ENCODE measurements at places on chromosomes 6 and 20.

- no peak for DNase-seq
Measured at GRCh38 chr20:5265662-5265985, 51.1 kb downstream of the PROKR2 start.

DNA sequence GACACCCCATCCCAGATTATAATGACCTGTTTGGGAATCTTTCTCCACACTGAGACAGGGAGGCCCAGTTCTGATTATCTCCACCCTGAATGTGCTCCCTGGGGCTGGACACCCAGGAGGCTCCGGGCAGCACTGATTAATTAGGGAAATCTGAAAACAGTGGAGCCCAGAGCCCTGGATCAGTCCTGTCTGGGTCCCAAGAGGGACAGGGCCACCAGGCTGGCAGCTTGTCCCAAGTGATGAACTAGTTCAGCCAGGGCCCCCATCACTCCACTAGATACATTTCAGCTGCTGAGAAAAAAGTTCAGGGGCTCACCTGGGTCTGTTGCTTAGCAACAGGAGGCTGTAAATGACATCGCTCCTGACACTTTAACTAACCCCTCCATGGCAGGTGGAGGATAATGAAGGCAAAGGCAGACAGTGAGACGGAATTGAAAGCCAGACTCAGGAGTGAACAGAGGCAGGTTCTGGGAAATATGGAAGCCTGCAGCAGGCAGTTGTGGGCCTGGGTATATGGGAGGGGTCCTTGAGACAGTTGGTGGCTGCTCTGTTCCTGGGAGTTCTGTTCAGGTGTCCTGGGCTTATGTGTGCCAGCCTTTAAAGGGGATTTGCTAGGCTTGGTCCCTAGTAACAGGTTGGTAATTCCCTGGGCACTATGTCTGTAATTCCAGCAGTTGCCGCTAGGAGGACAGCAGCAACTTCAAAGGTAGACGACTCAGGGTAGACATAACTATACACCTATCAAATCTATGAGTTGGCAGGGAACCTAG, 78.3 kb upstream of the CTNNBL1 start:
- DNase-seq: no peak

DNA sequence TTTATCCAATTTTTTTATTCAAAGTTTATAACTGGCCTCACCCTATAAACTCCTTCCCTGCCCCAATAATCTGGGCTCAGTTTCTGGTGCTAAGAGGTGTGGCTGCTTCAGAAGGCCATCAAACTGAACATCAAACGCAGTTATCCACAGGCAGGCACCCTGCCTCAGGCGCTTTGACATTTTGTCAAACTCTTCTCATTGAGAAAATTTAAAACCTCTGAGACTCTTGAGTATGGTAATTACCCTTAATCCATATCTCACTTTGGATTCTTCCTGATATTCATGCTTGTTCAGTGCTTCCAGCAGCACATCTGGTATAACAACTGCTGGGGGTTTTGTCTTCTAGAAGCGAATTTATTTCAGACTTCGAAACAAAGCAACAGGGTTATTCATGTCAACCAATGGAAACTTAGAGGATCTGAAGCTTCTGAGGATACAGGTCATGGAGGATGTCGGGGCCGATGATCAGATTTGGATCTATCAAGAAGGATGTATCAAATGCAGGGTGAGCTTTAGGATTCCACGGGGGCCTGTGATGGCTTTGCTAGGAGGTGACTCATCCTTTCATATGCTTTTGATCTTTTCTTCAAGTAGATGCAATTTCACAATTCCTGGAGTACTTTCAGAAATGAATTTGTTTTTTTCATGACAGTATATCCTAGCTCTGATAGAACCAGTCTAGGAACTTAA, 68.2 kb downstream of the RTN4IP1 start:
- no peak for DNase-seq

DNA sequence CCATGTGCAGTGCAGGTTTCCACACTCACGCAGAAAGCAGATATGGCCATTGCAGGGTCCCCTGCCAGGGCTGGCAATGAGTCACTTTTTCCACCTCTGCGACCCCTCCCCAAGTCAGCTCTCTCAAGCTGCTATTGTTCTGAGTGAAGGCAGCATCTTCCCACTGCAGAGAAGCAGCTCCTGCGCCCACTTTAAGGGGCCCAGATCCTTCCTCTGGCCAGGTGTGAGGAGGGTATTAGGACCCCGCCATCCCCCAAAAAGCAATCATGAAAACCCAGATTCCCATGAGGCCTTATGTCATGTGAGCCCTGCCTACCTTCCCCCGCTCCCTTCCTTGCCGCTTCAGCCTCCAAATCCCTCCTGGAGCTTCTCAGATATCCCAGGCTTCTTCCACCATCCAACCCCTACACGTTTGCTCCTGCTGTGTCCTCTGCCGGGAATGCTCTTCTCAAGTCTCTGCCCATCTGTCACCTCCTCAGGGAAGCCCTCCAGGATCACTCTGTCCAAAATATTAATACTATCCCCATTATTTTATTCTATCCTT, 220.3 kb downstream of the NFATC2 start:
- no peak for DNase-seq

DNA sequence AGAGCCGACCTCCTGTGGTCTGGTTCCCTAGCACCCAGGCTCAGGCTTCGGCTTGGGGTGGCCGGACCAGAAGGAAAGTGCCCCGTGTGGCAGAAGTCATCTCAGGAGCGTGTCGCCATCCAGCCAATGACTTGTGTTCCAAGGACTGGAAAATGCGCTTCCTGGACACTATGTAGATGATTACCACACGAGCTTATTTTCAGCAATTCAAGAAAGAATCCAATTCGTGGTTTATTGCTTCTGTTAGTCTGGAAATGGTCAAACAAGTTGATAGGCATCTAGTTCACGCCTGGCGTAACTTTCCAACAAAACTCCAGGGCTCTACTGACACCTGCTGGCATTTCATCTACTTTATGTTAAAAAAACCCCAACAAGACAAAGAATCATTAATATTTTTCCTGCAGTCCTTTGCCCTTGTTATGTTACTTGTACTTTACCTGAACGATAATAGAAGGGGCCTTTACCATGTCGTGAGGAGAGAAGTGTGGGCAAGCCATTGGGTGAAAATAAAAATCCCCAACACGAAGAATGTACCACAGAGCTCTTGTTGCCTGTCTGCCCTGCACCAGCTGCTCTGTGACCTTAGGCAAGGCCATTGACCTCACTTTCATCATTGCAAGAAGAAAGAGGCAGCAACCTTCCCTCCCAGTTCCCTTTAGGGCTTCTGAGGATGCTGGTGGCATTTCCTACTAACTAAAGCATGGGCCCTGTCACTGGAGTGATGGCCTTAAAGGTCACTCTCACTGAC, 154.7 kb upstream of the LAMP5 start:
- peak; percentile 2 for DNase-seq

- DNase-seq: no peak
Measured at GRCh38 chr6:11595903-11596302, 58.4 kb downstream of the TMEM170B start.

GRCh38 chr6:31657406-31658157, 1.9 kb downstream of the APOM start:
- no peak for DNase-seq

GRCh38 chr20:36091561-36092397, 62.8 kb upstream of the EPB41L1 start:
- no peak for DNase-seq

DNA sequence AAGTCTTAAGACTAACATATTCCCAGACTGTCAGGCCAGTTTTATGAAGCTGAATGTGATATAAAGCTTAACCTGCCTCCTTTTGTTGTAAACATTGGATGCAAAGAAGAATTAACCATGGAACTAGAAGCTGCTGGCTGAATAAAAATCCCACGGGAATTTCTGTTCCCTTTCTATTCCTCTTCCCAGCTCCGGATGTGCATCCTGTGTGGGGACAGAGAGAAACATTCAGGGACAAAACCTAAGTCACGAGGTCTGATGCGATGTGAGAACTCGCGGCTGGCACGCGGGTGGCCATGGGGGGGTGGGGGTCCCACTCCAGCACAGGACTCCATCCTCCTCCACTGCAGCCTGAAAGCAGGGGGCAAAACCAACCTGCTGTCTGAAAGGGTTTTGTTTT, 32.2 kb downstream of the RAMACL start:
- DNase-seq: no peak

- DNase-seq: no peak
Measured at GRCh38 chr6:28468056-28468455, 24.8 kb upstream of the ZSCAN23 start.

GRCh38 chr6:139253656-139254055, 38.1 kb downstream of the TXLNB start:
- DNase-seq: no peak

DNA sequence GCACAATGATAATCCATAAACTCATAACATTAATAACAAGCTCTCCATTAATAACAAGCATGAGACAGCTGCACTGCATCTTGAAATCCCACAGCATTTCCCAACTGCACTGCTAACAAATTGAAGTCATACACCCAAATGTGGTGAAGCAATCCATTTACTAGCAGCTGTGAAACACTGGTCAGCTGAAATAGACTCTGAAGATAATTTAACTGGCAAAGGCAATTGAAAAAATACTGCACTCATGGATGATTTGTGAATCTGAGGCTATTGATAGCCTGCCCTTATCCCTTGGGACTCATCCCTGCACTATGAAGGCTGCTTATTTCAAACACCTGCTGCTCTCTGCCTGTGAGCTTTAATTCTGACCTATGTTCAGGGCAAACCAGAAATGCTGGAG, 49.1 kb upstream of the PLCB1 start:
- DNase-seq: no peak
